ENCODE measurements at places on chromosomes 3 and 15.

GRCh38 chr15:66952756-66953522 lies 112.5 kb upstream of the SMAD3 start:
- DNase-seq = no peak

DNA sequence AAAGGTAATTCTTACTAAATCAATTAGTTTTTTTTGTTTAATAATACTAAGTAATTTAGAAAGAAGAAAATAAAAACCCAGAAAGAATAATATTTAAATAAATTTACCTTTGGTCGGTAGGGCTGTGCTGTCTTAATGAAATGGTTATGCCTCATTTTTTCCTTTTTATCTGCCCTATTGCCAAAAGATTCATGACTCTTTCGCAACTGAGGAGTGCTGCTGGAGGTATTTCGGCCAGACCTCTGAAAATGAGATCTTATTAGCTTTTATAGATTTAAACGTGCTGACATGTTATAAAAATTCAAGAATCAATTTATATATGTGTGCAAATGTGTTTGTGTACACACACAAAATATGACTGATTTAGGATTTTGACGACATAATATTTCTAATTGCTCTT lies 67.1 kb upstream of the USP50 start:
- DNase-seq = no peak

- DNase-seq = no peak
These were observed 457.5 kb upstream of the ALCAM start for GRCh38 chr3:104909198-104909597.

DNA sequence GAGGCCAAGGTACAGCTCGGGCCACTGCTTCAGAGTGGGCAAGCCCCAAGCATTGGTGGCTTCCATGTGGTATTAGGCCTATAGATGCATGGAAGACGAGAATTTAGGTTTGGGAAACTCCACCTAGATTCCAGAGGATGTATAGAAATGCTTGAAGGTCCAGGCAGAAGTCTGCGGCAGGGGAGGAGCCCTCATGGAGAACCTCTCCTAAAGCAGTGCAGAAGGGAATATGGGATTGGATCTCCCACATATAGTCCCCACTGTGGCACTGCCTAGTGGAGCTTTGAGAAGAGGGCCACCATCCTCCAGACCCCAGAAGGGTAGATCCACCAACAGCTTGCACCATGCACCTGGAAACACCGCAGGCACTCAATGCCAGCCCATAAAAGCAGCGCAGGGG lies 48.1 kb upstream of the XXYLT1 start:
- no peak for DNase-seq

DNA sequence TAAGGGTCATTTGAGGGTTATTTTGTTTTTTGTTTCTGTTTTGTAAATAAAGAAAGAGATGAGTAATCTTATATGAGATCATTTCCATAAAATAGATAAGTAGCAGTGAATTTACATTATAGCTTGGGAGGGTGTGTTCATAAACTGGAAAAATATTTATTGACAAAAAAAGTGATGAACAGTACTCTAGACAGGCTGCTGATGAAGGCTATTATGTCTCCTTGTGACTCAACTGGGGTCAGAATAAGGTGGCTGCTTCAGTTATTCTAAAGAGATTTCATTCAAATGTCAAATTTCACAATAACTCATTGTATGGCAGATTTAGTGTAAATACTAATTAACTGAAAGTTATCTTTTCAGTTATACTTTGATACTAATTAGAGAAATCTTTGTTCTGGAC lies 251.1 kb upstream of the CMC1 start:
- DNase-seq = no peak

- DNase-seq = no peak
These were observed 23.1 kb downstream of the PLSCR5 start for GRCh38 chr3:146581951-146582467.

DNA sequence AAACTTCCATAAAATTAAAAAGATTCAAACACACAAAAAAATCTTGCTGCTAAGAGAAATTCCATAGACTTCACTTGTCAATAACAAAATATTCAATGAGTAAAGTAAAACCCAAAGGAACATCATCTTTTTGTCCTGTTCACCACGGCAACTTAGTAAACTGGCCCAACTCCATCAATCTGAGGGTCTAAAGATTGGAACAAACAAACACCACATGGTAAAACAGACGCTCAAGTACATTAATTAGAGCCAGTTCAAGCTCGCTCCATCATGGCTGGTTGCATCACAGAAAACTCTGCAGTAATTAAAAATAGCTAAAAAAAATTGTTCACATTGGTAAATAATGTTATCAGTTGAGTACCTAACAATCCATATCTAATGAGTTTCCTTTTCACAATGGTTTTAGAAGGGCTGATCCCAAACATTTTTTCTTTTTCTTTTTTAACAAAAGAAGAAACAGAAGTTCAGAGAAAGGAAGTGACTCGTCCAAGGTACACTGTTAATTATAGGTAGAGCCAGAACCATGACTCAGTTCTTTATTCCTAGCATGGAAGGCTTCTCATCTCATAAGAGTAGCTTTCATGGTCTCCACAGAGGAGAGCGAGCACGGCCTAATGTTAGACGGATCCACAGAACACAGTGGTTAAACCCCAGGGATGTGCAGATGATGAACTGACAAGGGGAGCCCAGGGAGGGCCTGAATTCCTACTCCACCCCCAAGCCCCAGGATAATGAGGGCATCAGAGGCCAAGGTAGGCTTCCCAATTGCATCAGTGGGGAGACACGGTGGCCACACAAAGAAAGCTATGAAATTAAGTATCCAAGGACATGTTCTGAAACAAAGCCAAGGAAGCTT lies 79.2 kb upstream of the ARHGEF3 start:
- no peak for DNase-seq

DNA sequence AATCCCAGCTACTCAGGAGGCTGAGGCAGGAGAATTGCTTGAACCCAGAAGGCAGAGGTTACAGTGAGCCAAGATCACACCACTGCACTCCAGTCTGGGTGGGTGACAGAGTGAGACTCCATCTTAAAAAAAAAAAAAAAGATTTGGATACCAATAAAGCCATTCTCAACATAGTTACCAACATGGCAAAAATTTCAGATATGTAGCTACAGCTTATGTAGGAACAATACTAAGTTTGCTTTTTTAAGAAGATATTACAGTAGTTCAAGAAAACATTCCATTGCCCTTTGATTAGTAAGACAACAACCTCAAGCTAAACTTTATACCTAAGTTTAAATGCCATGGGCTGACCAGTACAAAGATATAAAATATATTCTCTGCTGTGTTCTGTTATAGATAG lies 34.4 kb downstream of the ZNF106 start:
- no peak for DNase-seq

DNA sequence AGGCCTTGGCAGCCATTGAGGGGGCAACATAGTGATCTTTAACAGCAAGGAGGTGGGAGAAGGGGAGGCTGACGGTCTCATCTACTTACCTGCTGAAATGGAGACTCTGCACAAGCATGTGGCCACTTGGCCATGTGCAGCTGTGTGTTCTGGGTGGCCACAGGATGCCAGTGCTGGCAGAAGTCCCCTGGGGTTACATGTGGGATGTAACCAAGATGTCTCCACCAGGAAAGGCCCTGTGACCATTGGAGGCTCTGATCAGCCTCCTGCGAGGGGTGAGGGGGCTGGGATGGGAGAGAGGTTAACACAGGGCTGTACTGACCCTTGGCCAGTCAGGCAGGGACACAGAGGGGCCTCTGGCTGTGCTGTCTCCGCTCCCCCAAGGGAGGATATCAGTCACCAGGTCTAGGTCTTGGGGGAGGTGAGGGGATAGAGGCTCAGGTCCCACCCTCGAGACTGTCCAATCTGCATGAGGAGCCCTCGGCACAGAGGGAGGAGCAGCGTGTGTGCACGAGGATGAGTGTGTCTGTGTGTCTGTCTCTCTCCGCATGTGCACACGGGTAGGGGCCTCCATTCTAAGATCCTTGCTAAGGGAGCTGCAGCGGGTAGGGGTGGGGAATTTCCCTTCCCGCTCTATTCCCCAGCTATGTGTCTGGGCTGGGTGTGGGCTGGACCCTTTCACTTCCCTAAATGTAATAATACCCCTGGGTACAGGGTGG lies 19.5 kb downstream of the PRKCD start:
- no peak for DNase-seq

GRCh38 chr15:81449836-81450474 lies 75.9 kb upstream of the TMC3 start:
- DNase-seq = no peak

DNA sequence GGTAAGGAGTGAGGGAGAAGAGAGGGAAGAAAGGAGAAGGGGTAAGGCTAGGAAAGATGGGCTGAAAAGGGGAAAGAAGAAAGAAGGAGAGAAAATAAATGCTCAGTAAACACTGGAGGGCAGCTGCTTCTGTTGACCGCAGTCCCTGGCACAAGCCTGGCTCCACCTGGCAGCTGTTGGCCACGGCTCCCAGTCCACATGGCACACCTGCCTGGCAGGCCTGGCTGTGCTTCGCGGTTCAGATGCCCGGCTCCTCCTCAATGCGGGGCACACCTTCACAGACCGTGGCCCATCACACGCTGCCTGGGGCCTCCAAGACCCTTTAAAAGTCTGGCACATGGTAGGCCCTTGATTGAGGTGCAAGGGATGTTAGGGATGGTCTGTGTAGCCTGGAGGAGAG lies 516.8 kb upstream of the PROK2 start:
- no peak for DNase-seq

DNA sequence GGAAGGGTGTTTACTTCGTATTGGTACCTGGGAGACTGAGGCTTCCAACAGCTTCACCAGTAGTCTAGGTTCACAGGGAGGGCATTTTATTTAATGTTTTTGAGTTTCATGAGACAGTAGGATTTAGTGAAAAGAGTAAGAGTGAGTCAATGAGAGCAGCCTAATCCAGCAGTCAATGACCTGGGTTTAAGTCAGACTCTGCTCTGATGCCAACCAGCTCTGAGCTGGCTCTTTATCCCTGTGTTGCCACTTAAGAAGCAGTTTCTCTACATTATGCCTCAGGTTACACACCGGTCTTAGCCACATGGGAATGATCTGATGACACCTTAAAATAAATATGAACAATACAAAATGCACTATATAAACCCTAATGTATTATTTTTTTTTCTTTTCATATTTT lies 59.4 kb upstream of the KCNMB2 start:
- no peak for DNase-seq

GRCh38 chr3:40780925-40781406 lies 256.2 kb downstream of the ZNF621 start:
- no peak for DNase-seq

DNA sequence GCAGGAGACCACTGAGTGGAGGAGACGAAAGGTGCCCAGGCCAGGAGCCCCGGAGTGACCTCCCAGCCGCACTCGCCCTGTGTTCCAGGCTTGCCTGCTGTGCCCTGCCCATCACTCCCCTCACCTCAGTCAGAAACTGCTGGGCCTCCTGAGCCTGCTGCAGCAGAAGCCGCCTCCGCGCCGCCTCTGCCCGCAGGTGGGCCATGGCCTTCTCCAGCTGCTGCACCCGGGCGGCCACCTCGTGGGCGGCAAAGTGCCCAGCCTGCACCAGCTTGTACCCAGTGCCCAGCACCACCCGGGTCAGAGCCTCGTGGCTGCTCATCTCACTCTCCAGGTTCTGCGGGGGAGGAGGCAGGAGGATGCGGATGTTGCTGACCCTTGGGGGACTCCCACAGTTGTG lies 17.6 kb downstream of the PLA2G4B start:
- DNase-seq = no peak

GRCh38 chr3:51434746-51435327 lies 43.8 kb downstream of the RBM15B start:
- peak; percentile 30 for DNase-seq

DNA sequence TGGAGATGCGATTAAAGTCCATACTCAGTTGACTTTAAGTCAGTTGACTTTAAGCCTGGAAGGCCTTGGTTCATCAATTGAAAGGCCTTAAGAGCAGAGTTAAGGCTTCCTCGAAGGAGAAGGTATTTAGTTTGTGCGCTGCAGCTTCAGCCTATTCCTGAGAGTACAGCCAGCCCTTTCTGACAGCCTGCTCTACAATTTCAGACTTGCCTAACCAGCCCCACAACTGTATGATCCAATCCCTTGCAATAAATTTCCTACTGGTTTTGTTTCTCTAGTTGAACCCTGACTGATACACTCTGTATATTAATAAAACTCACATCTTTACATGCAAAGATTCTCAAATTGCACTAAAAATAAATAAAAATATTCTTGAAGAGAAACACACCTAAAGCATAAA lies 66.1 kb upstream of the RORA start:
- no peak for DNase-seq

DNA sequence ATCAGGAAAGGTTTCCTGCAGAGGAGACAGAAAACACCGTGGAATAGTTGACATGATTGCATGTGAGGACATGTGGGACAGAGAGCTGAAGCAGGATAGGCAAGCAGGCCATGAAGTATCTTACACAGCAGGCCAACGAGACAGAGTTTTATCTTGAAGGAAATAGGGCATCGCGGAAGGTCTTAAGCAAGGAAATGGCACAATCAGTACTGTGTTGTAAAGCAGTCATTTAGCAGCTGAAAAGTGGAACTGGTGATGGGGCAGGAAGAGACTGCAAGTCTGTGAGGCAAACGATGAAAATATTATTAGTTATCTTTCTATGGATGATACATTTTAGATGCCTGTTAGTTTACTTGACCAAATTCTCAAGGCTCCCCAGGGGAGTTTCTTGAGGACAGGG lies 535.1 kb downstream of the SOX2 start:
- no peak for DNase-seq

GRCh38 chr3:149860881-149861280 lies 47.9 kb downstream of the RNF13 start:
- no peak for DNase-seq

- no peak for DNase-seq
These were observed 15.4 kb downstream of the ZSCAN2 start for GRCh38 chr15:84616235-84616634.

GRCh38 chr3:12869035-12869621 lies 27.8 kb upstream of the RPL32 start:
- DNase-seq = no peak

- no peak for DNase-seq
These were observed 132.7 kb downstream of the GHSR start for GRCh38 chr3:172315401-172316091.

- DNase-seq = no peak
These were observed 220.4 kb downstream of the ADAMTS9 start for GRCh38 chr3:64467255-64467944.

DNA sequence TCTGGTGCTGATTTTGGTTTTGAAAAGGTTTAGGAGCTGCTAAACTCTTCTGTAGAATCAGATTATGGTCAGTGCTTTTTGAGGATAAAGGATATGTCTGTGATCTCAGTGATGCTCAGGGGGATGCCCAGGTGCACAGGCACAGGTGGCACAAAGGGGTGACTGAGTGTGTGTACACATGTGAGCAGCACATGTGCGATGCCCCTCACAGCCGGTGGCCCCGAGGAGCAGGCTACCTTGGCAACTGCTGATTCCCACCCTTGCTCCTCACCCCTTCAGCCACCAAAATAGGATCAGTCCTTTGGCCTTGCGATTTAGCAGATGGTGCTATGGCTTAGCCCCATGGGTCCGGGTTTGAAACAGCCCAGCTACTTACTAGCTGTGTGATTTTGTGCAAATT lies 51.1 kb downstream of the POMGNT2 start:
- no peak for DNase-seq

- no peak for DNase-seq
These were observed 11.3 kb downstream of the CX3CR1 start for GRCh38 chr3:39268549-39268900.

GRCh38 chr15:78024883-78025282 lies 52.6 kb downstream of the TBC1D2B start:
- no peak for DNase-seq

GRCh38 chr15:33378866-33379480 lies 68.2 kb downstream of the RYR3 start:
- DNase-seq = no peak

- no peak for DNase-seq
These were observed 280.7 kb downstream of the MFSD1 start for GRCh38 chr3:159082519-159082918.

GRCh38 chr15:27706300-27706699 lies 392.8 kb downstream of the OCA2 start:
- DNase-seq = no peak

- peak; percentile 93 for DNase-seq
These were observed 10.0 kb downstream of the RPLP1 start for GRCh38 chr15:69462493-69463181.

Measured in Panc1 (cell line).